ENCODE measurements at places on chromosomes 2 and 18.

DNA sequence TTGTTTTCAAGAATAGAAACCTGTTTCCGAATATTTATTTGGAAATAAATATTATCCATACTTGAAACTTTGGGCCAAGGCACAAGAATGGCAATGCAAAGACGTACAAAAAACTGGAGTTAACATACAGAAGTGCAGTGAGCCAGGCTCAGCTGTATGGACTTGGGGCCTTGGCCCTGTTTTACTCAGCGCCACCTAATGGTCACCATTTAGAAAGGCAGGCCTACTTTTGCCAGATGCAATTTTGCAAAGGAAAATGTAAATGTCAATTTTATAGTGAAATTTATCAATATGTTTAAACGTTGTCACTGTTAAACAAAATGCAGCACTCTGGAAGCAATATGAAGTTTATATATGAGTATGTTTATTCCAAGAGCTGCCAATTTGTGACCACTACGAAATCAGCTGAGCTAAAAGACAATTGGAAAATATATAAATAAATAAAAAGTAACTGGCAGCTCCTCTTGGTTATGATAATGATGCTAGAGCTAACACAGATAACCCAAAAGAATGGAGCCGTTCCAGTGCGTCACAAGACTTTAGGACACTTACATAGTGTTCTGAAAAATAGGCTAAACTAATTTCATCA is 155.0 kb downstream of the ARHGAP15 start:
- H3K4me1 ChIP-seq: no peaks in the 10 kb centered on the region
- no peak overlapping the region for H3K27ac ChIP-seq
- no peak for DNase-seq

DNA sequence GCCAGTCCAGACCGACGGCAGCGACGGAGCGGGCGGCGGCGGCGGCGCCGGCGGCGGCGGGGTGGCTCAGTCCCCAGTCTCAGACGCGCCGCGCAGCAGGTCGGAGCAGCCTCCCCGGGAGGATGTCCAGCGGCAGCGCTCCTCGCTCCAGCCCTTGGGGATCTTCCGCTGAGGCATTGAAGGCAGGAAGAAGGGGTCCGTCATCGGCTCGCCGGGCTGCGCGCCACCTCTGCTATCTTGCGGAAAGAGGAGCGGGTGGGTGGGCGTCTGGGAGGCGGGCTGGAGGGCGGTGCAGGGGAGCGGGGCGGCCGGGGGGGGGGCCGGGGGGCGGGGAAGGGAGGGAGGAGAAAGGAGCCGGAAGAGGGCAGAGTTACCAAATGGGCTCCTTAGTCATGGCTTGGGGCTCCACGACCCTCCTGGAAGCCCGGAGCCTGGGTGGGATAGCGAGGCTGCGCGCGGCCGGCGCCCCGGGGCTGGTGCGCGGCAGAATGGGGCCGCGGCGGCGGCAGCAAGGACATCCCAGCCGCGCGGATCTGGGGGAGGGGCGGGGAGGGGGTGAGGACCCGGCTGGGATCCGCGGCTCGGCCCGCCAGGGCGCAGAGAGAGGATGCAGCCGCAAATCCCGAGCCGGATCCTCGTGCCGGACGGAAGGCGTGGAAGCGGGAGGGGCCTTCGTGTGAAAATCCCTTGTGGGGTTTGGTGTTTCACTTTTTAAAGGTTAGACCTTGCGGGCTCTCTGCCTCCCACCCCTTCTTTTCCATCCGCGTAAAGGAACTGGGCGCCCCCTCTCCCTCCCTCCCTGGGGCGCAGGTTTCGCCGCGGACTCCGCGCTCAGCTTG is at the start of gene NETO1:
TSS of gene NETO1 (minus strand) at position 242 of the 839 bp plus-strand sequence. CDS start 696 bp downstream, outside the sequence.
- peak; percentile 61 for DNase-seq
- peaks cover 42% of the 10 kb centered on the region for H3K27me3 ChIP-seq
- peak within 1 kb of the TSS; percentile 96 for H3K4me3 ChIP-seq
- H3K4me1 ChIP-seq: peaks cover 12% of the 10 kb centered on the region
- no peaks in the 10 kb centered on the region for H3K36me3 ChIP-seq

GRCh38 chr2:144890828-144891227 is 370.9 kb upstream of the ZEB2 start:
- no peaks in the 10 kb centered on the region for H3K27me3 ChIP-seq
- H3K27ac ChIP-seq: no peak overlapping the region
- no peak overlapping the region for H3K4me3 ChIP-seq
- DNase-seq: no peak
- no peaks in the 10 kb centered on the region for H3K4me1 ChIP-seq

DNA sequence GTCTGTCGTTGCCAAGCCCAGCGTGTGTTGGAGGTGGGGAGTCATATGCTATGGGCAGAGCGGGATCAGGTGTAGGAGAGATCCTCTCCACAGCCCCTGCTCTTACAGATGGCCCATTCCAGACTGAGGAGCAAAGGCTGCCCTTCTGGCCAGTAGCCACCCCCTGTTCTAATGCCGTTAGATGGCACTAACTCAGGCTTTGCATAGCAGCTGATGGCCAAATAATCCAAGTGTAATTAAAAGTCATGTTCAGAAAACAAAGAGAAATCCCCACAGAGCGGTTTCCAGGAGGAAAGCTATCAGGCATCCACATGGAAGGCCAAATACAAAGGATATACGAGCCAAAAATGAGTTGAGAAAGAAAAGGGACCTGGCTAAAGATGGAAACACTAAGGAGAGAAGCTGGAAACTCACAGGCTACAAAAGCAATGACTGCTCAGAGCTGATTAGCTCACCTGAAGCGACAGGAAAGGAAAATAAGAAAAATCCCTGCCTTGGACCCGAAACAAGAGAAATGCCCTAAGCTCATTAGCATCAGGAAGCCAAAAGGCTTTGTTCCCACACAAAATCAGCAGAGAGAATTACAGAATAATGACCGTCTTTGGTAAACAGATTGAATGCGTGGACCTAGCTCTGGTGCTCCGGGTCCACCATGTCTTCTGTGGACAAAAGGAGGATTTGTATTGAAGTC is 1002.4 kb upstream of the KLHL29 start:
- no peak for DNase-seq
- H3K36me3 ChIP-seq: no peaks in the 10 kb centered on the region
- no peak overlapping the region for H3K4me3 ChIP-seq
- H3K27me3 ChIP-seq: no peaks in the 10 kb centered on the region
- H3K4me1 ChIP-seq: no peaks in the 10 kb centered on the region

- no peak for DNase-seq
- no peak overlapping the region for H3K27ac ChIP-seq
- H3K27me3 ChIP-seq: no peaks in the 10 kb centered on the region
- H3K36me3 ChIP-seq: no peaks in the 10 kb centered on the region
- no peak overlapping the region for H3K4me3 ChIP-seq
Observed at GRCh38 chr18:61348230-61348629, 15.0 kb downstream of the CDH20 start.

GRCh38 chr2:241120440-241120839 is 18.4 kb upstream of the MTERF4 start:
- no peak overlapping the region for H3K4me3 ChIP-seq
- no peaks in the 10 kb centered on the region for H3K27me3 ChIP-seq
- no peak overlapping the region for H3K27ac ChIP-seq
- no peak for DNase-seq
- H3K4me1 ChIP-seq: no peaks in the 10 kb centered on the region

All from H1 (cell line).